ENCODE measurements at places on chromosomes 16 and 17.

DNA sequence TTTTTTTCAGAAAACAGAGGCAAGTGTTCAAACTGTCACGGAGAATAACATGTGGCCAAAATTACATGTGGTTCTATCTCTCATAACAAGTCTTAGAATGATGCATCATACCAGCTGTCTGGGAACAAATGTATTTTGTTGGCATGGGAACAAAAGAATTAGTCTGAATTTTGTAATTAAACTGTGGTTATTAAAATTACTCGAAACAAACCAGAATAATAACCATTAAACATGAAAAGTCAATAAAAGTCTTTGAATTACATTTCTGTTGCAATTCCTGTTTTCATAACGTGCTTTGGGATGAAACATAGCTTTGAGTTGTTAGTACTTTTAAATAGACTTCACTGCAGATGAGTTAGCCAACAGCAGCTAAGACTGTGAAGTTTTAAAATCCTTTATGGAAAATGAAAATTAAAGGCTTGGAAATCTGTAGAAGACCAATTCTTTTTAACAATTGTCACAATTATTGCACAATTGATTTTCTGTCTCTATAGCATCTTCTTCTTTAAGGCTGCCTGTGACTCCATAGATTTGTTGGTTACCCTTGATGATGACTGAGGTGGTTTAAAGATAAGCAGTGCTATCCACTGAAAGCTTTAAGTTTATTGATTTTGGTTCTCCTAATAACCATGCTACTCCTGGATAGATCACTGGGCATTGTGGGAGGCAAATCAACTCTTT is 117.9 kb upstream of the AXIN2 start:
- no peak for DNase-seq

GRCh38 chr17:41586863-41587495 is at the start of gene KRT14:
Gene KRT14 (minus strand): TSS chr17:41586895. CDS start chr17:41586834, 61 bp downstream.
- DNase-seq = no peak

GRCh38 chr17:47928415-47928814 is 13.0 kb upstream of the PNPO start:
- no peak for DNase-seq

DNA sequence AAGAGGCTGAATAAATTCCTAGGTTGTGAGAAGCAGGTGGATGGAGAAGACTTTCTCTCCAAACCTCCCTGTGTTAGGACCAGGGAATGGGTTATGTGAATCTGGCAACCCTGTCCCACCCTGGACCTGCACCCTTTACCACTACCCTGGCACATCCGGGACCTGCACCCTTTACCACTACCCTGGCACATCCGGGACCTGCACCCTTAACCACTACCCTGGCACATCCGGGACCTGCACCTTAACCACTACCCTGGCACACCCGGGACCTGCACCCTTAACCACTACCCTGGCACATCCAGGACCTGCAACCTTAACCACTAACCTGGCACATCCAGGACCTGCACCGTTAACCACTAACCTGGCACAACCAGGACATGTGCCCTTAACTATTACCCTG is 207.0 kb upstream of the CACNG3 start:
- no peak for DNase-seq

DNA sequence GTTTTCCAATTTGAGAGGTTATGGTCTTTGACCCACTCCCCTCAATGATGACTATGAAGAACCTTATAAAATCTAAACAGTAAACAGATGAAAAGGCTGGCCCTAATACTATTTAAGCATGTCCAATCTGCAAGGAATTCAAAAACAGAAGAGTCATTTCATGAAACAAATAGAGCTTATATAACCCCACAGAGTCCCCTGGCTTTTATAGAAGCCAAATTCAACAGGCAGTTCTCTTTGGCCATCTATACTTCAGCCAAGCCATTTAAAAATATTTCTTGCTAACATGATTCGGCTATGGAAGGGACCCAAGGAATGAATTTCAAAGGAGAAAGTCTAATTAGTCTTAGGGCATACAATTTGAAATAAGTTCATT is 43.4 kb downstream of the SPOP start:
- DNase-seq = no peak

Measured in T1000 (cell line).